ENCODE measurements at places on chromosomes 12 and 14.

- no peak for DNase-seq
Observed at GRCh38 chr12:40820794-40821484, 128.7 kb downstream of the CNTN1 start.

DNA sequence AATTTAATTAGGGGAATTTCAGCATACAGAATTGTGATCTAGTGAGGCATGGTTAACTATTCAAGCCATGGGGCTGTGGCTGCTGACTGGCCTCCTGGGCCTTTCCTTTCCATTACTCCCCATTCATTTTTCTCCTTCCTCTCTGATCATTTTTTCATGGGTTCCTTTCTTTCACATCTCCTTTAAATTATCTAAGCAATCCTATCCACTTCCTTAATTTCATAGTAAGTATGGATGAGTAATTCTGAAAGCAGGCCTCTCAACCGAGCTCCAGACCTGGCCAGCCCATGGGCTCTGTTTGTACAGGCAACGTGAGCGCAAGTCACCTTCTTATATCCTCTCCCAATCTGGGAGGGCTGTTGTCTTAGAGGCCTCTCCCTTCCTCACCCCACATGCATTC is 13.4 kb downstream of the CKAP4 start:
- DNase-seq: no peak

DNA sequence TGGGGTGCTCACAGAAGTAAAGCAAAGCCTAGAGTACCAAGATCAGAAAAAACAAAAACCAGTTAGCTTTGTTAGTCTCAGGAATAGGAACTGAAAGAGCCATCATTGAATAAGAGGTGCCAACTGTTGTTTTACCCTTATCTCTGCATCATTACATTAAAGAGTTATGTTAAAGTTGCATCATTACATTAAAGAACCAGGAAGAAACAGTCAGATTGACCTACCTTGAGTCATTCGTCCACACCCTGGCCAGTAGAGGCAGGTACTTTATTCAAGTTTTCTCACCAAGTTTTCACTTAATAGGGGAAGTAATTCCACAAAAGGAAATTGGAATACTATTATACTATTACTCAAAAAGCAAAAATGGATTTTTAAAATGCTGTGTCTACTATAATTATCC is 121.7 kb upstream of the CNOT2 start:
- DNase-seq: no peak

DNA sequence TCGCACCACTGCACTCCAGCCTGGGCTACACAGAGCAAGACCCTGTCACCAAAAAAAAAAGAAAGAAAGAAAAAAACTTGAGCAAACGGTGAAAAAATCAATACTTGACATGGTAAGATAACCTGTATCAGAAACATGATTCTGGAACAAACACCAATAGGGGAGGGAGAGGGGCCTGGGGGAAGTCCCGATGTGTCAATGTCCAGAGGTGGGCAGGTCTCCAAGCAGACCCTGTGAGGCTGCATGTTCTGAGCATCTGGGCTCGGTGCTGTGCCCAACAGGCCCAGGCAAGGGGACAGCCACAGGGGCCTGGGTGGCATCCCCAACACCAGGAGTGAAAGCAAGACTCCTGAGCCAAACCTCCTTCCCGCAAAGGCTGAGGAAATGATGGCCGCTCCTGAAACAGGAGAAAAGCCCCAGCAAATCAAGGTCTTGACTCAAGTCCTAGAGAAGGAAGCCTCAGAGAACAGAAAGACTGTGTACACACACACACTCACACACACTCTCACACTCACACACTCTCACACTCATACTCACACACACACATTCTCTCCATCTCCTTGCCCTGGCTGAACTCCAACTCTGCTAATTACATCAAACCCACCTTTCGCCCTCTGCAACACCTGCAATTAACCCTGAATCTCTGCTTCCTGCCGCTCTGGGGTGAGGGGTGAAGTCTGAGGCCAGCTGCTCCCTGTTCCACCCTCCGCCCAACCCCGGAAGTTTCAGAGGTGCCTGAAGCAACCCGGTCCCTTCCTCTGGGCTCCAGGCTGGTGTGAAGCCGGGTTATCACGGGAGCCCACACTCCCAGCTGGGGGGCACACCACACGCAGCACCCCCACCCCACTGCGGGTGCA is 20.4 kb downstream of the CCDC88C start:
- DNase-seq: peak; percentile 25

DNA sequence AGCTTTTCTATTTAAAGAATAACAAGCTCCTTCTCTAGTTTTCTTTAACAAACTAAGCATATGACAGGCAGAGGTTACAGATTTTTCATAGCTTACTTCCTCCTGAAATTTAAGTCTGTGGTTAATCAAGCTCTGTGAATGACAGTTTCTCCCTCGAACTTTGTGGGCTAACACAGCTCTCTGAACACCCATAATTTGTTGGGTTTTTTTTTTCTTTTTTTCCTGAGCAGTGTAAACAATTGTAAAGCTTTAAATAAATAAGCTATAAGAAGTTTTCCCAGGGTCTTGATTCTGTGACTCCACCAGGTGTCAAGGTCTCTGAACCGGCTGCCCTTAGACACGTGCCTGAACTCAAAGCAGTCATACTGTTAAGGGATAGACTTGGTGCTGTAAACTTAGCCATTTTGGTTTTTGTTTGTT is 128.1 kb upstream of the AMIGO2 start:
- DNase-seq: no peak

- DNase-seq: no peak
Observed at GRCh38 chr14:59918824-59919569, 947 bp upstream of the LRRC9 start.

DNA sequence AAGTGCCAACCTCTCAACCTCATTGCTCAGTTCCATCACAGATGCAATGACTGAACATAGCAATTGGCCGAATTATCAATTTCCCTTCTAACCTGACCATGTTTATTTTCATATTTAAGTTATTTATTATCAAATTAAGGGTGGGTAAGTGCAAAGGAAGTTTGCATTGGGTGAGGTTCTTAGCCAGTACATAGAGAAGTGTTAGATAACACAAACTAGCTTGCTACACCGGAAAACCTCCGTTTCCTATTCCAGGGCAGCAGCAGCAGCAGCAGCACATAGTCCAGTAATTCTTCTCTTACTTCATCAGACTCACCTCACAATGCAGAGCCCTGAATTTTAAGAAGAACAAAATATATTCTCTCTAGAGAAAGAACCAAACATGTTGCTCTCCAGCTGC is 200.5 kb upstream of the OR4E1 start:
- DNase-seq: no peak

DNA sequence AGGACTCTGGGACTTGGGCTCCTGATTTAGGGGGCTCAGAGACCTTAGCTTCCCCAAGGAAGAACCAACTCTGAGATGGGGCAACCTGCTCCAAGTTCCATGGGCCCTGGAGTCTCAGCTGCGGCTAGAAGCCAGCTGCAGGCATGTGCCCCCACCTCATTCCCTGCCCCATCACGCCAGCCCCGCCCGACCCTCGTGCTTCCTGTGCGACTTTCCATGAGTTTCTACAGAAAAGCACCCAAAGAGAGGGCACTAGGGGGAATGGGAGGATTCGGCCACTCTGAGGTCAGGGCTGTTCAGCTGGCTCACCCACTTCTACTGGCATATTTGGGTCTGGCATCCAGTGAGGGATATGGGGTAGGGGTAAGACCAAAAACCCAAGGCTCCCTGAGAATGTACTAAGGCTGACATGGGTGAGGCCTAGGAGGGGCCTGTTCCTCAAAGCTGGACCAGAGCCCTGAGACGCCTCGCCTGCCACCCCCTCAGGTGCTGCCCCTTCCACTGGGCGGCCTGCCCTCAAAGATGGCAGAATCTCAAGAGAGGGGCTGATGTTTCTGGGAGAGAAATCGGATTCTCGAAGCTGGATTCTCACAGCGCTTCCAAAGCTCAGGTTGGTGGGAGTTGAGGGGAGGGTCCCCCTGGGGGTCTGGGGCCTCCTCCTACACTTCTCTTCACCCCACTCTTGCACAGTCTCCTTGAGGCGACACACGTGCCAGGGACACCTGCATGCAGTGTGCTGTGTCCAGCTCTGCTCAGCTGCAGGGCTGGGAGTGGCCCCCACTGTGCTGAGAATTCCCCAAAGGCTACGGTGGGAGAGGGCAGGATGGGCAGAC is 22.1 kb downstream of the FAIM2 start:
- DNase-seq: no peak

DNA sequence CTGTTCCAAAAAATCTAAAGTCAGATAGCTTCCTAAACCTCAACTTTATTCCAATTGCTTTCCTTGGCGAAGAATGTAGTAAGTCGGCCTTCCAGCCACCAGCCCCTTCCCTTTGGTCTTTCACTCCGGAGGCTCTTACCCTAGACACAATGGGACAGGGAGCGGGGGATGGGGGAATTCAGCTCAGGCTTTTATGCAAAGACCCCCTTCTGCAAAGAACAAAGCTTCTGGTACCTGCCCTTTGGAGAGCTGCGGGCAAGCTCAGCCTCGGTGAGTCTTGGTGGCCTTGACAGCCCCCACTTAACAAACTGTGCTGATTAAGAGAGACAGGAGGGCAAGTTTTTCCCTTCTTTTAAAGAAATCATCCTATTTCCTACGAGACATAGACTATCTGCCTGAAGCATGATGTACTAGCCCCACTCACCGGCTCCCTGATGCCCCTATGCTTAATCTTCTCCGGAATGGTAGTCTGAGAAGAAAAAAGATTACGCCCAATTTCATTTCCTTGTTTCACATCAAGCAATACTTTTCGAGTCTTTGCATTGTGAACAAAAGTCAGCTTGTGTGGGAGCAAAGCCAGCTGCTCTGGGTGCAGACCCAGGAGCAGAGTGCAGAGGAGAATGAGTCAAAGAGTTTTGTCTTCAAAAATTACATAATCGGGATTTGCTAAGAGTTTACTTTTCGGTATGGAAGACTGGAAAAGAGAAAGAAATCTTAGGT is 1.5 kb upstream of the NANOG start:
- DNase-seq: no peak

GRCh38 chr14:69370061-69370460 is 28.0 kb downstream of the ERH start:
- no peak for DNase-seq

- no peak for DNase-seq
Observed at GRCh38 chr12:43942379-43942778, 106.5 kb downstream of the TMEM117 start.

DNA sequence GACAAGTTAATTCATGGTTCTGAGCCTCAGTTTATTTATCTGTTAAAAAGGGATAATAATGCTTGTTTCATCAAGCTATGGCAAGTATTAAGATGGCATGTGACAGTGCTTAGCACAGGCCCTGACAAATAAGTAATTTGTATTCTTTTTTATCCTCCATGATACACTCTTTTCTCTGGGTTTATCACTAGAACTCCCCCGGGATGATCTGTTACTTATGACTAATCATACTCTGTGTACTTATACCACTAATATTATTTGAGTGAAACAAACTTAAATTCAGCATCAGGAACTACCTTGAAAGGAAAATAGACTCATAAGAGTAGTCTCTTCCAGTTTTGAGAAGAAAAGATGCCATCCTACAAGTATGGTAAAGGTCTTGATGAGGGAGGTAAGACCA is 283.8 kb downstream of the PAWR start:
- no peak for DNase-seq

DNA sequence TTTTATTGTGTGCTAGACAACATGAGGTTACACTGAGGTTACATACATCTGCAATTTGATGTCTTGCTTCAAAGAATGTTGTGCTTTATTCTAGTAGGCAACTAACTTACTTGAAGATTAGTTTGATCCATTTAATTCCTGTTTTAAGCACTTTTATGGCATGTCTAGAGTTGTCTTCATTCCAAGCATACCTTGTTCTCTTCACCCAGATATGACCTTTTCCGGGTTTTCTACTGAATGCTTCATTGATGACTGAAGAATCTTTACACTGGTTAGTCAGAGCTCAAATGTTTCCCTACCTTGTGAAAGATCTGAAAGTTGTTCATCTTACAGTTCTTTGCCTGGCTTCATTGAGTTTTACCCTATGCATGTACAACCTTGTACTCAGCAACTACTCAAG is 274.0 kb upstream of the KITLG start:
- DNase-seq: no peak

DNA sequence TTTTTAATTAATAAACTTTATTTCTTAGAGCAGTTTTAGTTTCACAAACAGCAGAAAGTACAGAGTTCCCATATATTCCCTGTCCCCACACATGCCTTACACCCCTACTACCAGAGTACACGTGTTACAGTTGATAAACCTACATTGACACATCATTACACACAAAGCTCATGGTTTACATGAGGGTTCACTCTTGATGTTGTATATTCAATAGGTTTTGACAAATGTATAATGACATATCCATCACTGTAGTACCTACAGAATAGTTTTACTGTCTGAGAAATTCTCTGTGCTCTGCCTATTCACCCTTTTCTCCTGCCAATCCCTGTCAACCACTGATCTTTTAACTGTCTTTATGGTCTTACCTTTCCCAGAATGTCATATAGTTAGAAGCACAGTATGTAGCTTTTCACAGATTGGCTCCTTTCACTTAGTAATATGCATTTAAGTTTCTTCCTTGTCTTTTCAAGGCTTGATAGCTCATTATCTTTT is 15.1 kb upstream of the CCDC91 start:
- no peak for DNase-seq

- DNase-seq: no peak
Observed at GRCh38 chr12:4440187-4440941, 5.3 kb downstream of the FGF6 start.

DNA sequence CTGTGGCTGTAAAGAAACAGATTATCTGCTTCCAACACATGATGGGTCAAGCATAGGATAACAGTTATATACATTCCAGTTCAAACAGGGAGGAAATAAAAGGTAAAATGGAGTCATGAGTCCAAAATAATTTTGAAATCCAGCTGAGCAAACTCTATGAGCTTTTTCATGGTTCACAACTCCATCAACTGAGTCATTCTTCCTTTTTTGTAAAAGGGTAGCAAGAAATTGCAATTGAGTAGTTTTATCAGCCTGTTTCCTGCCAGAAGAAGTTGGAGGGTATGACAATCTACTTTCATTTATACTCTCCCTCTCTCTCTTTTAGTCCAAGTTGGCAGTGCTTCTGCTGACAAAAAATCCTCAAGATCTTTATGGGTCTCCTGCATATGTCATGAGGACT is 95.6 kb downstream of the CPNE8 start:
- no peak for DNase-seq

- no peak for DNase-seq
Observed at GRCh38 chr12:130457215-130457614, 119.5 kb downstream of the PIWIL1 start.

GRCh38 chr12:92049403-92049802 is 96.2 kb downstream of the BTG1 start:
- no peak for DNase-seq

- no peak for DNase-seq
Observed at GRCh38 chr12:122454739-122455138, 32.3 kb upstream of the CLIP1 start.

DNA sequence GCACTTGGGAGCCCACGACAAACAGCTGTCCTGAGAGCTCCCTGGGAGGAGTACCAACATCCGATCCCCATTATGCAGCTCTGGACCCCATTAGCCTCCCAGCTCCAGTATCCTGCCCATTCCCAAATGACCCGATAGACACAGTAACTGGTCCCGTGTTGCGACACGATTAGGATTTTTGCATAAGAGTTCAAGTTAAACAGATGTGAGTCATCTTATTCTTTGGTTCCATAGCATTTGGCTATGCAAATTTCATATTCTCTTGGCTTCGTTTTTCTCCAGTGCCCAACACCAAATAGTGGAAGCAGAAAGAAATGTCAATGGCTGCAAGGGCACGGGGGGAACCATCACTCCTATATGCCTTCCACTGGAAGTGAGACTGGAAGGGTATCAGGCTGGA is 43.0 kb upstream of the LRRC10 start:
- DNase-seq: no peak
